Activated naive CD4-positive, alpha-beta T cell treated with anti-CD3 and anti-CD28 coated beads, Interleukin-2, amount 10 ng/mL, durations not matched to agents 5 hours and 36 hours (primary cell): ENCODE measurements at places on chromosomes 11 and 22. TPM values are rescaled to one million over a fixed set of nuclear protein-coding genes. Genes with fewer than 3 reads are reported as not detected.

Gene ACAT1
- total RNA-seq, result 34.4 TPM

Gene CSF2RB
- total RNA-seq, result 0.58 TPM

Gene PEX16
- 47.1 TPM for total RNA-seq

Gene DGCR6L
- 67.9 TPM for total RNA-seq

Gene MN1
- total RNA-seq, result 0.46 TPM

Gene OR51I2
- not detected for total RNA-seq

Gene MS4A4A
- total RNA-seq, result not detected

Gene F2
- total RNA-seq, result not detected

Gene SLC16A8
- not detected for total RNA-seq

Gene MMP12
- total RNA-seq, result not detected

Gene MRGPRF
- not detected for total RNA-seq

Gene ARHGAP20
- not detected for total RNA-seq

Gene CFAP300
- not detected for total RNA-seq
